ENCODE measurements at places on chromosomes 6 and 20.

GRCh38 chr6:161637658-161638057, 363.8 kb upstream of the AGPAT4 start:
- DNase-seq: no peak

GRCh38 chr6:125104425-125104824, 49.1 kb upstream of the TPD52L1 start:
- peak; percentile 76 for DNase-seq

DNA sequence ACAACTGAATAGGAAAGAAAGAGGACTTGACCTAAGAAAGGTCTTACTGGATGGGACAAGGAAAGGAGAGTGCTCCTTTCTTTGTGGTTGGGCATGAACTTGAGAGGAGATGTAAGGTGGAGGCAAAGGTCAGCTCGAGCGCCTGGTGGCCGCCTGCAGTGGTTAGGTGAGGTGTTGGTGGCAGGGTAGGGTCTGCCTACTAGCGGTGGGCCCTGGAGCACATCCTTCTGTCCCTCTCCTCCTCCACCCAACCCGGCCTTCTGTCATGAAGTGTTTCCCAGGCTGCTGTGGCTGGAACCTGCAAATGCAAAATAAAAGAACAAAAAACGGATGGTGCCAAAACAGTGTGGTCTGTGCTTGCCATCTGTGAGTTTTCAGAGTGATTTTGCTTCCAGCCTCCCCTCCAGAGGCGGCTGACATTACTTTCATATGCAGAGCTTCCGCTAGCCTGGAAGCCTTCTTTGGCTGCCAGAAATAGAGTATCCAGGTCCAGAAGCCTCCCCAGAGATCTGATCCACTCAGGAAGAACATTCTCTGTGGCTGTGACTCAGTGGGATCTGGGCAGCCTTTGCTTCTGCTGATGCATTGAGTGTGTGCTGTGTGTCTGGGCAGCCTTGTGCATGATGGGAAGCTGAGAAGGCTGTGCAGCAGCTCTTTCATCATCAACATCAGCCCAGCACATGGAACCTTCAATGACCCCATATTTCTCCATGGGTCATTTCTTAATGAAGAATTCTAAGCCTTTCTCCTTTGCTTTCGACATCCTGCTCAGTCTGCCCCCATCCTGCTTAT, 79.8 kb upstream of the FAM184A start:
- no peak for DNase-seq

- no peak for DNase-seq
Measured at GRCh38 chr6:15615802-15616201, 47.0 kb downstream of the DTNBP1 start.

DNA sequence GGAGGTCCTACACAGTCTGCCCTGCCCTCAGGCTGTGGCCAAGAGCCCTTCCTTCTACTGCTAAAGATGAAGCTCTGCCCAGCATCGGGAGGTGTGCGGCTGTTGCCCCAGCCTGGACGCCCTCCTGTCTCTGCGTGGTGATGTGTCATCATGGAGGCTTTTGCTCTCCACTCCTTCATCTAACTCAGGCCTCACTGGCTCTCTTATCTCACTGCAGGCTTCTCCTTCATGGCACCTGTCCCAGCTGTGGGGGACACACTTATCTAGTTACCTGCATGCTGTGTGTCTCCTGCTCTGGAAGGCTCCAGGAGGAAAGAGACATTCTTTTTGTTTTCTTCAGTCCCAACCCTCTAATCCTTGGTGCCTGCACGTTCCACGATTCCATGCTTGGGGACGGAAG, 89.1 kb downstream of the PSMG4 start:
- no peak for DNase-seq

GRCh38 chr6:143963158-143963919, 44.7 kb downstream of the PLAGL1 start:
- no peak for DNase-seq
